Naive B cell (primary cell): ENCODE measurements at places on chromosomes 1 and 21.

GRCh38 chr1:8161546-8162105 is 135.5 kb upstream of the ERRFI1 start:
- DNase-seq: no peak

- no peak for DNase-seq
Observed at GRCh38 chr1:202259705-202260104, 66.1 kb downstream of the LGR6 start.

DNA sequence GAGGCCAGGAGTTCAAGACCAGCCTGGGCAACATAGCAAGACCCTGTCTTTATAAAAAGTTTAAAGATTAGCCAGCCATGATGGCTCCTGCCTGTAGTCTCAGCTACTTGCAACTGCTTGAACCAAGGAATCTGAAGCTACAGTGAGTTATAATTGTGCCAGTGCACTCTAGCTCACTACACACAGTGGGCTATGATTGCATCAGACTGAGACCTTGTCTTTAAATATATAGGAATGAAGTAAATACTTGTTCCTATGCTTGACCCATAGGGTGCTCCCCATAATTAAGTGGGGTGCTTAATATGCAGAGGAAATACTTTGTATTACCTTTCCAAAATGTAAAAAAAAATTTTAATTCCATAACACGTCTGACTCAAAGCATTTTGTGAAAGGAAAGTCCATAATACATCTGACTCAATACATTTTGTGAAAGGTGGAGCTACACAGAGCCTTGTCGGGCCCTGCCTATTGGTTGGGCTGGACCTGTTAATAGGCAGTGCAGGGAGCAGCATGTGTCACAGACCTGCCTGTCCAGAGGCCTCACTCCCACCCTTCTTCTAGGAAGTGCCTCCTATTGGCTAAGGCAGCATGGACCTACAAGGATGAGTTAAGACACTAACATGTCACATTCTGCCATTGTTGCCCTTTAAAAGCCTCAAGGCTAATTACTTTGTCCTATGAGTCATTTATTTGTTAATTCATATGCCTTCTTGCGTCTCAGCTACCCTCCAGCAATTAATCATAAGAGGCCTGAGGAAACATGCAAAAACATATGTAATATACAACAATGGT is 33.6 kb downstream of the CD58 start:
- no peak for DNase-seq

DNA sequence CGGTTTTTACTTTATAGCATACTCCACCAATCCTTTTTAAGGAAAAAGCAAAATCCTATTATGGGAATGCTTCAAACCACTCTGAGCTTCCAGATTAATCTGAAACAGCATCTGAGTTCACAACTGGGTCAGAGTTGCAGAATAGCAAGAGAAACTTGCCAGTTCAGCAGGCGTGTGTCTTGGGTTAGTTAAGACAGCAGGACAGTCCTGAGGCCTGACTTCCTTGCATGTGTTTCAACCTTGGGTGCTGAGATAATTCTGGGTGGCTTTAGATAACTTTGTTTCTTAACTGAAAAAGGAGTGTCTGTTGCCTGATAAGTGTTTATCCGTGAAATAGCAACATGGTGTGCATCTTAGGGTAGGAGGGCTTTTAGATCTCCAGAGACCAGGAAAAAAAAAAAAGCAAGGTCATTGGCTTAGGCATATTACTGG is 169.2 kb downstream of the DHRS3 start:
- DNase-seq: no peak

DNA sequence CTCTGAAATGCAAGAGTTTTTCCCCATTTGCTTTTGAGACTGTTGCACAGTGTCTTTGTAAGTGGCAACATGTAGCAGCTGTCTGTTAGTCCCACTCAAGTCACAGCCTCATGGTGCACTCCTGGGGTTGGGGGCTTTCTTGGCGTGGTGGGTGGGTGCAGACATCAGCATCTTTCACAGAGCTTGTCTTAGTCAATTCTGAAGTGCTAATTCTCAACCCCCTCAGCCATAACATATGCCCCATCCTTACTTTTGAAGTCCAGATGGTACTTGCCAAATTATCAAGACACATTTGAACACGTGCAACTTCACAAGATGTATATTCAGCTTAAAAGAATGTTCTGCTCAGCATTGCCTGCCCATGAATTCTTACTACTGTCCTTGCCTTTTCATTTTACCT is 87.1 kb downstream of the VCAM1 start:
- DNase-seq: no peak

DNA sequence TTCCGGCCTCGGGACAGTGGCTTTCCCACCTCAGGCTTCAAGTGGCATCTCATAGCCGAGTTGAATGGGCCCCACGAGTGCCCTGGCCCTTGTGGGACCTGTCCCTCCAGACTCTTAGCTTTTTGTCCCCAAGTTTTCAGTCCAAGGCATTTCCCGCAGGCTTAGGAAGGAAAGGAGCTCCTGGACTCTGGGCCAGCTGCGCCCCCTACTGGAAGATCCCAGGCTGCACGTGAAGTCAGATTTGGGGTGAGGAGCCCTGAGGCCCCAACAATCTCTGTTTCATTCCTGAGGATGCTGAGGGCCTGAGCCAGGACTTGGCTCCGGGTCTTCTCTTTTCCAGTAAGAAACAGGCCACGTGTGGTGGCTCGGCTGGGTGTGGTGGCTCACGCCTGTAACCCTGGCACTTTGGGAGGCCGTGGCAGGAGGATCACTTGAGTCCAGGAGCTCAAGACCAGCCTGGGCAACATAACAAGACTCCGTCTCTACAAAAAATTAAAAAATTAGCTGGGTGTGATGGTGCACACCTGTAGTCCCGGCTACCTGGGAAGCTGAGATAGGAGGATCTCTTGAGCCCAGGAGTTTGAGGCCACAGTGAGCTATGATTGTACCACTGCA is 67.4 kb downstream of the ARHGEF10L start:
- DNase-seq: no peak

DNA sequence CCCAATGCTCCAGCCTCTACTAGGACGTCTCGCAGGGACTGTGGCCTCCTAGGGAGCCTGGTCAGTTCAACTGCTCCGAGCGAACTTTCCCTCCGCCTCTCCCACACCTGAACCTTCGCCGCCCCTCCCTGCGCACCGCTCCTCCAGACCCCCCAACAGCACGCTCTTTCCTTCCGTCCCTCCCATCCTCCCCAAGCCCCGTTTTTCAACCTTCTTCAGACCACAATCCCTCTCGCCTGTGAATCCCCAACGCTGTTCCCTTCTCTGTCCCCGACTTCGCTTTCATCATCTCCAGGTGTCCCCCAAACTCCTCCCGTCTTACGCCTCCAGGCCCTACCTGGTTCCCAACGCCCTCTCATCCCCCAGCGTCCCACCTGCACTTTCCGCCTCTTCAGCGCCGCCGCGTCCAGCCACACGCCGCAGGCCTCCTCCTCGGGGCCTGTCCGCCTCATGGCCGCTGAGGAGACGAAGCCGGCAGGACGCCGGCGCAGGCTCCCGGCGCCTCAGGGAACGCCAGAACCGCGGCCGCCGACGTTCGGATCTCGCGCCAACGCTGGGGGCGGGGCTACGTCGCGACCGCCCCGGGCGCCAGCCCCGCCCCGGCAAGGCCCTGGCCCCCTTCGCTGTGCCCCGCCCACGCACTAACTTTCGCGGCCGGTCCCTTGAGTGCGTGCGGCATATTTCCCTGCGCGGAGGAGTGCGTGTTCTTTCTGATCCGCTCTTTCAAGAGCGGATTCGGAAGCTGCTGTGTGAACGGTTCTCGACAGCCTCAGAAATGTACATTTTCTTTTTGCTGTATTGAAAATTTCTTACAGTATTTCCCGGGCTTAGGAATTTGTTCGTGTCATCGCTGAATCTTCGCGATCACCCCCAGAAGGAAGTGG is at the start of gene AUNIP:
Gene AUNIP (minus strand): TSS at position 552 of the 884 bp plus-strand sequence. CDS start 100 bp downstream, at position 452.
- DNase-seq: peak; percentile 86

DNA sequence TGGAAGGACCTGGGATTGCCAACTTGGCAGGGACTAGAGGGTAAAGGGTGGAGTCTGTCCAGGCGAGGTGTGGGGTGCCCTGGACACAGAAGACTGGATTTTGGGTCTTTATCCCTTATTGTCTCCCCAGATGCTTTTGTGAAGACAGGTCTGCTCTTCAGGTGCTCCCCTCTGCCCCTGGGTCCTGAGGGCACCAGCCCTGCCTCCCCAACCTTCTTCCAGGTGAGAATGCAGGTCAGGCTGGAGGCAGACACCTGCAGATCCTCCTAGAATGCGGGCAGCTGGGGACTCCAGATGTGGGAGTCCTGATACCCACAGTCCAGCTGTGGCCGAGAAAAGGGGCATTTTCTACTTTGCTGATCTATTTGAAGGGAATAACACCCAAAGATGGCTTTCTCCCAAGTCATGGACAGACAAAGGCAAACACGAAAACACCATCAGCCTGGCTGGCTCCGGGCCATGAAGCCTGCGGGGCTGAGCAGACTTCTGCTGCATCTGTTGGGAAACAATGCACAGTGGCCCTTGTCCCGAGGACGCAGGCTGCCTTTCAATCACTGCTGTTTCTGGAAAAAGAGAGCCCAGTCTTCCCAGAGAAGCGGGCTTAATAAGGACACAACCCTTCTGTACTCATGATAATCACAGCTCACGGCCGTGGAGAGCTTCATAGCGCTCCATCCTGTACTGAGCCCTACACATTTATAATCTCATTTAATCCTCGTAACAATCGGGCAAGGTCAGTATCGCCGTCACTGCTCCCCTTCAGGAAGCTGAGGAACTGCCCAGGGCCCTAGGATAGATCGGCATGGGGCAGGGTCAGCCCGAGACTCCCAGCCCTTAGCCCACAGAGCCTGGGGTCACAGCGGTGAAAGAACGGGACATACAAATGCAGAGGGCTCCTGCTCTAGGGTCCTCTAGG is 62.0 kb upstream of the ABCG1 start:
- DNase-seq: no peak

DNA sequence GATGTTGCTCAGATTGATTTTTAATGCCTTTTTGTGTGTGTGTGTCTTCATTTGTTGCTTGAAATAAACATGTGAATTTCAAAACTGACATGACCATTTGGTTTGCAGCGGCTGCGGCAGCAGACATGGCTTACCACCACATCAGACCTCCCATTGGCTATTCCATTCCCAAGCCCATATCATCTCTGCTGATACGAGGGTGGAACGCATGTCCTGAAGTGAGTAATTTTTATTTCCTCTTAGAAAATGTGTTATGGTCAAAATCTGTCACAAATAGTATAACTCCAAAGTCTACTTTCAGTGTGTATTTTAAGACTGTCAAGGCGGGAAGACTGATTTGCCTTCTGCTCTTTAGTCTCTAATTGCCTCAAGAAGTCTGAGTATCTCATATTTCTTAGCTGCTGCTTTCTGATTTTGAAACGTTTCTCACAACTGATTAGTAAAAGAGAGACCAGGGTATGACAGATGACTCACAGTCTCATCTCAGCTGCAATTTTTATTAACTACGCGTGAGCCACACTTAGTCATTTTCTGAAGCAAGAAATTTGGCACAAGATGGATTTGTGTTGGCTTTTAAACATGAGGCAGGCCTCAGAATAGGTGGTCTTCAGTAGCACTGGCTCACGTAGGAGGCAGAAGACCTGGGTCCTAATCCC is 49.0 kb downstream of the LRRC53 start:
- no peak for DNase-seq

- DNase-seq: no peak
Observed at GRCh38 chr1:54118704-54119103, 34.1 kb downstream of the CDCP2 start.

- DNase-seq: no peak
Observed at GRCh38 chr1:96365596-96366390, 355.8 kb upstream of the PTBP2 start.

- DNase-seq: no peak
Observed at GRCh38 chr1:54312796-54313316, 93.3 kb downstream of the SSBP3 start.

GRCh38 chr1:212293579-212293978 is 8.4 kb downstream of the PPP2R5A start:
- DNase-seq: no peak

- no peak for DNase-seq
Observed at GRCh38 chr1:68644504-68644903, 147.6 kb upstream of the DEPDC1 start.

GRCh38 chr21:41795726-41796125 is 28.9 kb upstream of the RIPK4 start:
- DNase-seq: no peak

DNA sequence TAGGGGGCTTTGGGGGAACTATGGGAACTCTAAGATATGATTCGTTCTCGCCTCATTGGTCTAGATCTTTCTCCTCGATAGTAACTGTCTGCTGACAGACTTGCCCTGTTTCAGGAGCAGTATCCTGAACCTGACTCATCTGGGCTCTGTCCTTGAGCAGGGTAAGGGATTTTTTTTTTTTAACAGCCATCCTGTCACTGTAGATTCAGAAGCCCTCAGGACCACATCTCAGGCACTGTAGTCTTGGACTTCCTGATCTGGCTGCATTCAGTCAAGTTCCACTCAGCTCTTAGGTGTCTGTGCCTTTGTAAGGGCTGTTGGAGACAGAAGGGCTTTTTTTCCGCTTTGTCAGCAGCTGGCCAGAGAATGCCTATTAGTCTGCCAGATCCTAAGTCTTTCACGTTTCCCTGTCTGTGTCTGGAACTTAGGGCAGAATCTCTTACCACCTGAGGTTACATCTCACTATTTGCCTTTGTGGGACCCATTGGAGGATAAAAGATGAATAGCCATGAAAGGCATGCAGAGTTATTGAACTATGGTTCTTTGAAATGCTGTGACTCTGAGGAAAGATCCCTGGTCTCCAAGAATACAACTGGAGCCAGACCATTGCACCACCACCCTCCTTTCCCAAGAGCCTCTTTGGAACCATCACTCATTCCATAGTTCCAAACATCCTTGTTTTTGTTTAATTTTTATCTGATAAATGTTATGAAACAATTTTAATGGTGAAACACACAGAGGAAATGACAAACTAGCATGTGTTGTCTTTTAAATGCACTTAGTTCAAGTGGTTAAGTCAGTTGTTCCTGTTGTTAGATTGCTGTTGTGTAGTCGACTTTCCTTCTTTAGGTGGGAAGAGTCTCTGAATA is 49.7 kb upstream of the MACF1 start:
- no peak for DNase-seq
